ENCODE measurements at places on chromosomes 3 and 15. TPM values are rescaled to one million over a fixed set of nuclear protein-coding genes. Genes with fewer than 3 reads are reported as not detected.
A peak's percentile ranks its signal among the peaks of the same experiment; 100 is the strongest.

GRCh38 chr3:128282380-128283196, 129.3 kb downstream of the EEFSEC start:
- DNase-seq = peak; percentile 89

GRCh38 chr15:74200412-74200815, 2.2 kb downstream of the STRA6 start:
- DNase-seq = no peak

DNA sequence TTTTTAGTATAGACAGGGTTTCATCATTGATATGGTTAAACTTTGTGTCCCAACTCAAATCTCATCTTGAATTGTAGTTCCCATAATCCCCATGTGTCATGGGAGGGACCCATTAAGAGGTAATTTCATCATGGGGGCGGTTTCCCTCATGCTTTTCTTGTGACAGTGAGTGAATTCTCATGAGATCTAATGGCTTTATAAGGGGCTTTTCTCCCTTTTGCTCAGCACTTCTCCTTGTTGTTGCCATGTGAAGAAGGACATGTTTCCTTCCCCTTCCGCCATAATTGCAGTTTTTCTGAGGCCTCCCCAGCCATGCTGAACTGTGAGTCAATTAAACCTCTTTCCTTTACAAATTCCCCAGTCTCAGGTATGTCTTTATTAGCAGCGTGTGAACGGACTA, 20.2 kb upstream of the ZNF710 start:
- DNase-seq = no peak

Gene CKMT1A
- not detected for total RNA-seq

Gene NEK11
- 5.4 TPM for total RNA-seq

- DNase-seq = no peak
These were observed 2.7 kb downstream of the PDCD7 start for GRCh38 chr15:65130941-65131340.

DNA sequence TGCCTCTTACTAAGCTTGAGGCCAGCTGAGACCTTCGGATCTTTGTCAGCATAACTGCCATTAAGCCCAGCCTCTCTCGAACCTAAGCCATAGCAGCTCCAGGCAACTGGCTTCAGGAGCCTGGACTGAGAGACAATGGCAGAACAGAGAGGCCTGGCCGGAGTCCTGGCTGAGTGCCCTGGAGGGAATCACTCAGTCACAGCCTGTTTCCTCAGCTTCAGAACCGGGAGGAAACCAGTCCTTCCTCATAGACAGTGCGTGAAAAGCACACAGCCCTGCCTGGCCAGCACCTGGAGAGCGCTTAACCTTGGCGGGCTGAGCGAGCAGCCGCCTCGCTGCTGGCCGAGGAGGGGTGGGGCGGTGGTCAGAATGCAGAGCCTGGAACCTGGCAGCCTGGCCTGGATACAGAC, 21.6 kb downstream of the RNU5B-1 start:
- DNase-seq = no peak

DNA sequence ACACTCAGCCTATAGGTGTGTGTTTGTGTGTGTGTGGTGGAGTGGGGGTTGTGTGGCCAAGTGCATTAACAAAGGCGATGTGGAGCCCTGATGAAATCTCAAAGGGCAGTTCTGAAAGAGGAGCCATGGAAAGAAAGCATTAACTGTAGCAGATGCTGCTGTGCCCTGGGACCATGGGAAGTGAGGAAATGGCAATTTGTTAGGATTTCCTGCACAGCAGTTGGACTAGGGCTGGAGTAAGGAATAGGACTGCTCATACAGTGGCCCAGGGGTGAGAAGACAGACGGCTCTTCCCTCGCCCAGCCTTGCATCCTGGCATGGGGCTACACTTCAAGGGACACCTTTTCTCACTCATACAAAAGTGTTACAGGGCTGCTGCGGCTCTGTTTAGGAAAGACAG, 12.3 kb upstream of the ZBTB38 start:
- DNase-seq = no peak

Gene SH2D7
- not detected for total RNA-seq

Gene PIGBOS1
- total RNA-seq = 11.8 TPM

Gene FRG2C
- not detected for total RNA-seq

Gene ESYT3
- 0.83 TPM for total RNA-seq

Gene WNT5A
- 15.1 TPM for total RNA-seq

GRCh38 chr15:46366360-46367007, 731.7 kb downstream of the SQOR start:
- DNase-seq = no peak

DNA sequence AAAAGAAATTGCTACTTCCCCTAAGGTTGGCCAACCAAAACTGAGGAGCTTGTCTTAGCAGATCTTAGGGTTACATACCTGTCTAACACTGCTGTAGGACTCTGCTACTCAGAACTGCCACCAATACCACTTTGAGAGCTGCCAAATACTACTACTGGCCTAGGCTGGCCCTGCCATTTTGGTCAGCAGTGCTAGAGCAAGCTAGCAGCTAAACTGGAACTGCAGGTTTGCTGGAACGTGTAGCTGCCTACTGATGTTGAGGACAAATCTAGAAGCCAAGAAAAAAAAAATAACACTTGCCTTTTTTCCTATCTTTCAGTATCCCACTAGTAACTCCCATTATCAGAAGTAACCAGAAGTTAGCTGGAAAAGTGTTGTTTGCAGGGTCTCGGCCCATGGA, 387.4 kb downstream of the RBMS3 start:
- DNase-seq = no peak

GRCh38 chr3:147427746-147428145, 18.6 kb downstream of the ZIC1 start:
- DNase-seq = no peak

GRCh38 chr3:171401432-171401831, 58.8 kb downstream of the TNIK start:
- no peak for DNase-seq

- no peak for DNase-seq
These were observed 329.4 kb downstream of the TBC1D5 start for GRCh38 chr3:17412950-17413530.

DNA sequence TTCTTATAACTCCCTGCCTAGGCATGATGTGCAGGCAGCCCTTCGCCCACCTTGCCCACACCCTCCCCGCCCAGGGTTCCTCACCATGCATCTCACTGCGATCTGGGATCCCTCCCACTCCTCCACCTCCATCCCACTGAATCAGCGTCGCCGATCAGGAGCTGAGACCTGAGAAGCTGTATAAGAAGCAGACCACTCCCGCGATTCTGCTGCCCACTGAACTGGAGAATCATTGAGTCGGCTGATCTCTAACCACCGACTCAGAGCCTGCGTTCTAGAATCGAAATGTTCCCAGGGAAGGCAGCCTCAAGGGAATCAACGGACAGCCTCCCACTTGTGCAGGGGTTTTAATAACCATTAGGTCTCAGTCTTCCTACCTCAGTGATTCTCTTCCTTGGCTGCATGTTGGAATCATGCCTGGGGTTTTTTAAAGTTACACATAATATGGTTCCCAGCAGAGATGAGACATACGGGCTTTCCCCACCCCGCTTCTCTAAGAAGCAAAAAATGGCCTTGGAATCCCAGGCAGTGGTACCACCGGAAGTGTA, 60.2 kb downstream of the TMEM44 start:
- DNase-seq = no peak

GRCh38 chr3:38842266-38842965, 26.4 kb upstream of the SCN10A start:
- DNase-seq = peak; percentile 80
